ENCODE measurements at places on chromosomes 3 and 15.

DNA sequence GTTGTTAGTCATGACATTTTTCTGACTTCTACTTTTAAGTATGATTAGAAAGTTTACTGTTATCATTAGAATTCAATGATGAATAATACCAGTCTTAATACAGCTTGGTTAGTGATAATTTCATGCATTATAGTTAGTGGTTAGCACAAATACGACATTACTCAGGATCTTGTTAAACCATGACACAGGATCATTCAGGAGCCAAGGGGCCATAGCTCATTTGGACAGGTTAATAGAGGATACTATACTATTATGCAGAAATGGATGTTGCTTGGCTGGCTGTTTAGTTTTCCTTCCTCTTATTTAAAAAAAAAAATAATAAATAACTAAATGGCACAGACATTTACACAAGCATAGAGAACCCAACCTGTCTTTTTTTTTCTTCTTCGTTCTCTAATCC, 55.5 kb downstream of the NSUN3 start:
- DNase-seq = peak; percentile 1

- no peak for DNase-seq
Observed at GRCh38 chr15:36632226-36632625, 52.8 kb downstream of the CDIN1 start.

GRCh38 chr15:72902245-72902918, 118.8 kb upstream of the ADPGK start:
- DNase-seq = no peak

- DNase-seq = peak; percentile 82
Observed at GRCh38 chr15:46309914-46310313, 675.1 kb downstream of the SQOR start.

GRCh38 chr15:78107471-78107870, 15.1 kb downstream of the SH2D7 start:
- no peak for DNase-seq

DNA sequence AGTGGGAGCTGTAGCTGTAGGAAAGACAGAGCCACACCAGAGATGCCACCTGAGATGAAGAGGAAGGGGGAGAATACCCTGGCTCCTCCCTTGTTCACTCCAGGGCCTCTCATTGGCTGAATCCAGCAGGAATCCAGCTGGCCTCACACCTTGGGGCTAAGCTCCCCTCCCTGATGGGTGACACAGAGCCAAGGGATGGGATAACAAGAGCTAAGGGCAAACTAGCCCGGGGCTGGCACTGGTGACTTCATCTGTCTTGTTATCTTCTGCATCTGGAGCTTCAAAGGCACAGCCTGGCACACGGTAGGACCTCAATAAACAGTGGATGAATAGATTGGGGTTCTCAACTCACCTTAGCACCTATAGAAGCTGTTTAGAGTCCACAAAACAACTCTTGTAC, 13.8 kb upstream of the GATA2 start:
- DNase-seq = no peak

DNA sequence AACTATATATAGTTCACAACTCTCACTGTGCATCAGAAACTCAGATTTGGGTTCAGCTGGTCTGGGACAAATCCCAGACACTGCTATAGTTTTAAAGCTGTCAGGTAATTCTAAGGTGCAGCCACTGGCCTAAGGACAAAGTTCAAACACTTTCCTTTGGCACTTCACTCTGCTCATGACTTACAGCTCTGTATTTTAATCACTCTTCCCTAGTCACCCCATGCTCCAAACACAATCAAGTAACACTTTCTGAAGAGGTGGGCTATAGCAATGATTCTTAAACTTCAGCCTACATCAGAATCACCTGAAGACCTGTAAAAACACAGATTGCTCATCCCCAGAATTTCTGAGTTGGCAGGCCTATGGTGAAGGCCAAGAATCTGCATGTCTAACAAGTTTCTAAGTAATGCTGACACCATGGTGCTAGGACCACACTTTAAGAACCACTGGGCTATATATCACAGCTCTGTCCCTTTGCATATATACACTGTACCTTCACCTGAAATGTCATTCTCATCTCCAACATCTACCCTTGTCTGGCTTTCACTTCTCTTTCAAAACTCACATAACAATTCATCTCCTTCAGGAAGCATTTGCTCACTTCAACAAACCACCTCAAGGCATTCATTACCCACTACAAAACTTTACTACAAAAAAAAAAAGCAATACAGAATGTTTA, 21.4 kb downstream of the STAG1 start:
- DNase-seq = no peak

- no peak for DNase-seq
Observed at GRCh38 chr3:122557356-122557755, 6.7 kb downstream of the PARP9 start.

DNA sequence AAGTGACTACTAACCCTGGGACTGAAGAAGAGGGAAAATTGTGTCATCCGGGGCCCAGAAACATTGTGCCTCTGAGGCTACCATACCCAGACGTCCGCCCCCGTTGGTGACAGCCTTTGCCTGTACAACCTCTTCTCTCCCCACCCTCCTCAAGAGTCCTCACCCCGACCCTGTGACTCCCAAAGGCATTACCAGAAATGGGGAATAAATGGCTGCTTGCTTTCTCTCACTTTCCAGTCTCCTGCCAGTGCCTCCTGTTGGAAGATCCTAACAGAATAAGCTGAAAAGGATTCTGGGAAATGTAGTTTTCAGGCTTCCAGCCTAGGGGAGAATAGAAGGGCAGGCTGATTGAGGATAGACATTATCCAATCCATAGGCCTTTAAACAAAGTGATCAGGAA, 30.8 kb upstream of the SLC25A36 start:
- peak; percentile 19 for DNase-seq

GRCh38 chr15:42863572-42864239, 56.9 kb downstream of the TTBK2 start:
- no peak for DNase-seq

GRCh38 chr15:28101983-28102441, 2.9 kb upstream of the OCA2 start:
- DNase-seq = no peak

DNA sequence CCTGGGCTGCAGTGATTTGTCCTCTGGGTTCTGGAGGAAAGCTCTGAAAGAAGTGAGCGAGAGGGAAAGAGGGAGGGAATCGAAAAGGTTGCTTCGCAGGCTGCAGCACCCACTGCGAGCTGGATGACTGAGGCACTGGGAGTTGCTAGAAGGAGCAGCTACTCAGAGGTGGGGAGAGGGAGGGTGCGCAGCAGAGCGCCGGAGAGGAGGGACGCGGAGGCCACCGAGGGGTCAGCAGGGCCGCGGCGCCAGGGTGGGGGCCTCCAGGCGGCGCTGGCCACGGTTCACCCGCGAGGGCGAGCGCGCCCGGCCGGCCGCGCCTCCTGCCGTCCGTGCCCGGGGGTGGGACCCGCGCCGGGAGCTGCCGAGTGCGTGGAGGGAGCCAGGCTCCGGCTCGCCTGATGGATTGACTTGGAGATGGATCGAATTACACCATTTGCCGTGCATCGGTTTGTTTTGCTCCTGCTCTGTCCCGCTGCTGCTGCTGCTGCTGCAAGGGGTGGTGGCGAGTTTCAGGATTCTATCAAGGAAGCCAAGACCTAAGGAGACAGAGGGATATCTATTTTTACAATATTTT, at the start of gene SEMA6D:
TSS of gene SEMA6D (plus strand) at position 470 of the 577 bp plus-strand sequence. CDS start 42,294 bp downstream, outside the sequence.
- peak; percentile 84 for DNase-seq

DNA sequence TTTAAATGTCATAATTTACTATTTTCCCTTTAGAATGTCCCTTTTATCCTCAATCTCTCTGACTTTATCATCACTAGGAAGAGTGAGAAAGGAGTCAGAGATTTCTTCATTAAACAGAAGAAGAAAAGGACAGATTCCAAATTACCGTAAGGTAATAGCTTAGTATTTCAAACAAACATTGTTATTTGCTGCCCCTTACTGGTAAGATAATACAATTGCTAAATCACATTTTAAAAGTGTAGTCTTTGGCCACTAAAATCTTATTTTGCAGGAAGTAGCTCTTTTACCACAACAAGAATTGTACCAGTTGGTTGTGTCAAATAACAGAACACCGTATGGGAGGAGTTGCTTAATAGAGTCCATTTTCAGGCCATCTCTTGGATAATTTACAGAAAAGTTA, 53.7 kb downstream of the CGGBP1 start:
- peak; percentile 2 for DNase-seq

- DNase-seq = no peak
Observed at GRCh38 chr15:101313041-101313761, 18.2 kb upstream of the SNRPA1 start.

GRCh38 chr3:76171647-76172046, 386.3 kb upstream of the ZNF717 start:
- DNase-seq = no peak

DNA sequence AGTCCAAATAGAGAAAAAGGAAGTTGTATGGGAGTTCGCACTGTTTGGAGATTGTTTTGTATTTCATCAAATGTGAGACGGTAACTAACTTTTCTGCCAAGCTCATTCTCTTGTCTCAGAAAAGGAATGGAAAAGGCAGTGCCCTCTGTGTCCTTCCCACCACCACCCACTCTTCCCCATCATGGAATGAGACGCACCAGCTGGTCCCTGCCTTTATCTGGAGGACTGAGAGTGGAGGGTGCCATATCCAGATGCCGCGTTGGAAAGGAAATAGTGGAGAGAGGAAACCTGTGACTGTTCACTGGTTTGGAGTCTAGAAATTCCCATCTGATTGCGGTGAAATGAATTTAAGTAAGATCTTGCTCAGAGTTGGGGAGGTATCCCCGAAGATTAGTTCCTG, 3.7 kb upstream of the CCK start:
- no peak for DNase-seq

- DNase-seq = peak; percentile 5
Observed at GRCh38 chr15:51342227-51342999, 958 bp downstream of the GLDN start.

- no peak for DNase-seq
Observed at GRCh38 chr3:171056528-171056927, 30.0 kb upstream of the SLC2A2 start.

DNA sequence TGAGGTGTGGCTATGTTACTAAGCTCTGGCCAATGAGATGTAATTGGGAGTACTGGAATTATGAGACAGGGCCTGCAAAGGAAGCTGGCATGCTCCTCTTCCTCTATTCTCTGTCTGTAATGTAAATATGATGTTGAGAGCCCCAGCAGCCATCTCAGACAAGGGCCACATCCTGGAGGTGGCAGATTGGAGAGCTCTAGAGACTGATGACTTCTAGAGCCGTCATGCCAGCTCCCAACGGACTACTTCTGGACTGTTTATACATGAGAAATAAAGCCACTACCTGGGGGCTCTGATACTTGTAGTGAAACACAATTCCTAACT, 19.7 kb downstream of the PLD1 start:
- no peak for DNase-seq

GRCh38 chr15:22954798-22955543, 25.2 kb downstream of the CYFIP1 start:
- DNase-seq = no peak

- no peak for DNase-seq
Observed at GRCh38 chr3:189797103-189797750, 166.0 kb downstream of the TP63 start.

GRCh38 chr3:129686941-129687340, 80.5 kb upstream of the PLXND1 start:
- DNase-seq = peak; percentile 36

- DNase-seq = no peak
Observed at GRCh38 chr3:18765662-18766061, 340.5 kb upstream of the SATB1 start.

- DNase-seq = no peak
Observed at GRCh38 chr3:118088696-118089095, 946.0 kb downstream of the IGSF11 start.

- DNase-seq = no peak
Observed at GRCh38 chr3:162558016-162558415, 1061.4 kb downstream of the OTOL1 start.

DNA sequence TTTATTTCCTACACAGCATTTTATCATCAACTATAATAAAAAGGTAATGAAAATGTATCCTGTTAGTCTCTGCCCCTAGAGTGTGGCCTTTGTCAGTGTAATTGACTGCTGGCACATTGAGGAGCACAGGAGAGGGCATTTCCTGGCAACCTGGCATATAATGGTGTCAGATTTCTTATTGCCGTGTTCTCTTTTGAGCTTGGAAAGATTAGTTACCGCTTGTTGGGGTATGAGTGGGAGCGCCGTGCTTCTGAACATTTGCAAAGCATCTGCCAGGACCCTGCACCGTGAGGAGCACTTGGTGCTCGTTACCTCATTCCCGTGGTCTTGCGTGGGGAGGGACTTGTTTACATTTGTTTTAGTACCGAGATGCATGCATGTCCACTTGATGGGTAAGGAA, 124.4 kb downstream of the PTPRG start:
- peak; percentile 11 for DNase-seq

DNA sequence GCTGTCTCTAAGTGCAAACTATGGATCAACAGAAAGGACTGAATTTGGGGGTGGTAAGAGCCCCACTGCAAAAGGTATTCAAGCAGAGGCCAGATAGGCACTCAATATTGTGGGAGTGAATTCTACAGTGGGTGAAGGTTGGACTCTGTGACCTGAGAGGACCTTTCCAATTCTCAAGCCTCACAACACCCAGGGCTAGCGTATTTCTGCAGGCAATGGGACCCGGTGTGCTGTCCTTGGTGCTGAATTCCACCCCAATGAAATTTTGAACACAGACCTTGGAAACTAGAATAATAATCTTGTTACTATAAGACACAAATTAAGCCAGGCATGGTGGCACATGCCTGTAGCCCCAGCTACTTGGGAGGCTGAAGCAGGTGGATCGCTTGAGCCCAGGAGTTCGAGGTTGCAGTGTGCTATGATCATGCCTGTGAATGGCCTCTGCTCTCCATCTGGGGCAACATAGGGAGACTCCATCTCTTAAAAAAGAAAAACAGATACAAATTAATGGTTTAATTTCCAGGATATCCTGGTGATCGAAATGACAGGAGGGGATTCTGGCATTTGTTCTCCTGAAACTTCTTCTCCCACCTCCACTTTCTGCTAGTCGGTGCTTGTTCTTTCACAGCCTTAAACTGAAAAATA, 135.4 kb downstream of the RAB11A start:
- no peak for DNase-seq

DNA sequence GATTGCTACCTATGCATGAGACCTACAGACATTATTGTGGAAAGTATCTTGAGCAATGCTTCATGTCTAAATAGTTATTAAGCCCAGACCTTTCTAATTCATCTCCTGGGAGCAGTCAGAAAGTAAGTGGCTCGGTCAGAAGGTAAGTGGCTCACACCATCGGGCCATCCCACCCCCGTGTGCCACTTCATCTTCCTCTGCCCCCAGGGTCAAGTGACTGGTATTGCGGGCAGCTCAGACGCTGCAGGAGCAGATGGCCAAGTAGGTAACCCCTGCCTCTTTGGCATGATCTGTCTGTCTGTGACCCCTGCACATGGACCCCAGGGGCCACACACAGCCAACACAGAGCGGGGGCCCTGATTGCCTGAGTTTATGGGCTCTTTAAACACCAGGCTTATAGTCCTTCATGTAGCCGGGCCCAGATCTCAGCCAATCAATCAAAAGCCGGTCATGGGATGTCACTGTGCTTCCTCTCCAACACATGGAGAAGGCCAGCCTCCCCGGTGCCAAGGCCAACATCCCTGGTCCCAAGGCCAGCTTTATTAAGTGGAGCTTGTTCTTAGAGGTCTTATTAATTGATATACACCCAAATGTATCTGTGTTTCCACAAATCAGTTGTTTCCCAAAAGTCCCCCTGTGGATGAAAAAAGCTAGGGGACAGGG, 42.9 kb downstream of the LARP6 start:
- no peak for DNase-seq

- no peak for DNase-seq
Observed at GRCh38 chr15:98221144-98221543, 260.6 kb downstream of the ARRDC4 start.
